Tibial nerve (tissue), 4 donors: ENCODE measurements at places on chromosomes 6 and 20. TPM values are rescaled to one million over a fixed set of nuclear protein-coding genes. Genes with fewer than 3 reads are reported as not detected.

The TNNC2 gene
- total RNA-seq = not detected

The PPIL1 gene
- total RNA-seq = 9.2 TPM

The SLC9A8 gene
- 17.3 TPM for total RNA-seq

The CYP39A1 gene
- 3.3 TPM for total RNA-seq

The MUC21 gene
- not detected for total RNA-seq

DNA sequence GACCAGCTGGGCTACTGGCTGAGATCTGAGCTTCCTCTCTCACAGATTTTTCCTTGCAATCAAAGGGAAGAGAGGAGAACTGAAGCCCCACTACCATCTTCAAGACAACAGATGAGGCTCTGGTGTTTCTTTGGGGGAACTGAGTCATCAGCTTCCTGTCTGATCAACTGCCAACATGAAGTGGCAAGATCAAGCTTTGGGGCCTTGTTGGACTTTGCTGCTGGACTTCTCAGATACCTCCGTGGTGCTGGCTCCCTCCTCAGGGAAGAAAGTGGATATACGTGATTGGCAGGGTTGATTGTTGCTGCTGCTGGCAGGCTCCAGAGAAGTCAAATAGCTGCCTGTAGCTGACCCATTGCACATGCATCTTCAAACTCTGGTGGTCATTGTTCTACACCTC is 3.6 kb upstream of the TOX2 start:
- H3K36me3 ChIP-seq = no peaks in the 10 kb centered on the region
- H3K4me3 ChIP-seq = no peak overlapping the region
- H3K4me1 ChIP-seq = no peaks in the 10 kb centered on the region
- DNase-seq = no peak
- peaks cover 19% of the 10 kb centered on the region for H3K27me3 ChIP-seq
- H3K27ac ChIP-seq = no peak overlapping the region

DNA sequence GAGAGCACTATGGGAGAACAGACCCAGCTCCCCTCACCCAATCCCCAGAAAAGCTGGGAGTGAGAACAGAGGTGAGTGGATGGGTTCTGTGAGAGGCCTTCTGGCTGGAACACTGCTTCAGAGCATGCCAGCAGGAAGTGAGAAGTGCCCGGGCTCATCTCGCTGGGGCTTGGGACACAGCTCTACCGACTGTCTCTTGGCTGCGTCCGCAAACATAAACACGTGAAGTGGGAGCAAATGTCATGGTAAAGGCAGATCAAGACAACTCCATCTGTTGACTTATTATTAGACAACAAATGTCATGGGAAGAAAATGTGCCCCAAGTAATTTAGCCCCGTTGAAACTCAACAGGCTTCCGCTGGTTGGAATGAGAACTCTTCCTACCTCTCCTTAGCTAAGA is 25.9 kb downstream of the GNAS-AS1 start:
- no peak overlapping the region for H3K27ac ChIP-seq
- H3K36me3 ChIP-seq = no peaks in the 10 kb centered on the region
- no peaks in the 10 kb centered on the region for H3K27me3 ChIP-seq
- DNase-seq = no peak

- no peaks in the 10 kb centered on the region for H3K4me1 ChIP-seq
- DNase-seq = no peak
- no peaks in the 10 kb centered on the region for H3K27me3 ChIP-seq
- no peak overlapping the region for H3K27ac ChIP-seq
- H3K36me3 ChIP-seq = no peaks in the 10 kb centered on the region
Measured at GRCh38 chr6:8181951-8182845, 79.8 kb upstream of the EEF1E1 start.

DNA sequence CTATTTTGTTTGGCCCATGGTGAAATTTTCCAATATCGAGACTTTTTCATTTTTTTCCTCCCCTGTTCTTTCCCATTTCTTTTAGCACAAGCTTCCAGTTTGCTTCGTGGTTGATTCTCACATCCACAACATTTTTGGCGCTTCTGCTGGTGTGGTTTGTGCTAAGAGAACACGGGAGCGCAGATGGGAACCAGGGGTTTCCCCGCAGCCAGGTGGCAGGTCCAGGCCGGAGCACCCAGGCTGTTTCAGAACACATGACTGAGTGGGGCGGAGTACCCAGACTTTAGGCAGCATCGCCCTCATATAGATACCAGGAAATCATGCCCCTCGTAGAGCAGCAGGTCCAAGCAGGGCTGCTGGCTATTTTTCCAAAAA is 58.0 kb downstream of the SYTL3 start:
- peak overlapping the region; percentile 85 for H3K27ac ChIP-seq
- H3K4me1 ChIP-seq = peaks cover 41% of the 10 kb centered on the region
- H3K4me3 ChIP-seq = no peak overlapping the region
- no peaks in the 10 kb centered on the region for H3K27me3 ChIP-seq
- H3K36me3 ChIP-seq = no peaks in the 10 kb centered on the region

DNA sequence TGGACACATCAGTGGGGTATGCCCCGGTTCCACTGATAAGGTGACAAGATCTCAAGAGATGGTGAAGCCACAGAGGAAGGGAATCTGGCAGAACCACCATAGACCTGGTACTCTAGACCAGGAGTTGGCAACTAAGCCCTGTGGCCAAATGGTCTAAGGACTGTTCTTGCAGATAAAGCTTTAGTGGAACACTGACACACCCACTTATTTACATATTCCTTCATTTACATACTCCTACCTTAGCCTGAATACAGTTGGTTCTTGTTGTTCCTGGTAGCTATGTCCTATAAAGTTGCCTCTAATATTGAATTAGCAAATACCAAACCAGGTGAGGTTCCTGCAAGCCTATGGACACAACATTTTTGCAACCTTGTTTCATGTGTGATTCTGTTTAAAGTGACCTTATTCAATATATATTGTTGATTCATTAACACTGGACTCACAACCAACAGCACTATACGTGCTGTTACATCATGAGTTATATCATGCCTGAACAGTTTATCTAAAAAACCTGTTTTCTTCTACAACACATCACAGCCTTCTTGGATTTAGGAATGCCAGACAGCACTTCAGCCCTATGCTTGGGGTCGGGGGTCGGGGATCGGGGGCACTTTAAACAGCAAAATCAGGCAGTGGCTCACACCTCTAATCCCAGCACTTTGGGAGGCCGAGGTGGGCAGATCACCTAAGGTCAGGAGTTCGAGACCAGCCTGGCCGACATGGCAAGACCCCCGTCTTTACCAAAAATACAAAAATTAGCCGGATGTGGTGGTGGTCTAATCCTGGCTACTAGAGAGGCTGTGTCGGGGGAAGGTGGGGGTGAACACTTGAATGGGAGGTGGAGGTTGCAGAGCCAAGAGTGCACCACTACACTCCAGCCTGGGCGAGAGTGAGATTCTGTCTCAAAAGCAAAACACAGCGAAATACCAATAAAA is 2.5 kb downstream of the CCDC167 start:
- H3K27ac ChIP-seq = no peak overlapping the region
- no peaks in the 10 kb centered on the region for H3K27me3 ChIP-seq
- H3K4me3 ChIP-seq = no peak overlapping the region
- H3K4me1 ChIP-seq = no peaks in the 10 kb centered on the region
- H3K36me3 ChIP-seq = no peaks in the 10 kb centered on the region

DNA sequence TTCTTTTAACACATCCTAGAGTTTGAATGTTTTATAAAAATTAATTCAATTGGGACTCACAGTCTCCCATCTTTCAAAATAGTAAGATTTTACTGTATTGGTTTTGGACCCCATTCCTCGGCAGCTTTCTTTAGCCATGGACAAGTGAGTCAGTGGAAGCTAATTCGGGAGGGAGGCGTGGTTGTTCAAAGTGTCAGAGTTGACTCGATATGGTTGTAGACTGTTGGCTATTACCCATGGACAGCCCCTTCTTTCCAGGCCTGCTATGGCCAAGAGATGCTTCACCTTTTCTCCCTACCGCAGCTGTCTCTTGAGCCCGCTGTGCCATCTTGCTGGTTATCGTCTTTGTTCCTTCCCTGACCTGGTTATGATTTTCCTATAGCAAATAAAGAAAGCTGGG is 243.0 kb downstream of the CD83 start:
- DNase-seq = no peak
- no peak overlapping the region for H3K4me3 ChIP-seq
- H3K4me1 ChIP-seq = peaks cover 10% of the 10 kb centered on the region
- H3K36me3 ChIP-seq = no peaks in the 10 kb centered on the region

DNA sequence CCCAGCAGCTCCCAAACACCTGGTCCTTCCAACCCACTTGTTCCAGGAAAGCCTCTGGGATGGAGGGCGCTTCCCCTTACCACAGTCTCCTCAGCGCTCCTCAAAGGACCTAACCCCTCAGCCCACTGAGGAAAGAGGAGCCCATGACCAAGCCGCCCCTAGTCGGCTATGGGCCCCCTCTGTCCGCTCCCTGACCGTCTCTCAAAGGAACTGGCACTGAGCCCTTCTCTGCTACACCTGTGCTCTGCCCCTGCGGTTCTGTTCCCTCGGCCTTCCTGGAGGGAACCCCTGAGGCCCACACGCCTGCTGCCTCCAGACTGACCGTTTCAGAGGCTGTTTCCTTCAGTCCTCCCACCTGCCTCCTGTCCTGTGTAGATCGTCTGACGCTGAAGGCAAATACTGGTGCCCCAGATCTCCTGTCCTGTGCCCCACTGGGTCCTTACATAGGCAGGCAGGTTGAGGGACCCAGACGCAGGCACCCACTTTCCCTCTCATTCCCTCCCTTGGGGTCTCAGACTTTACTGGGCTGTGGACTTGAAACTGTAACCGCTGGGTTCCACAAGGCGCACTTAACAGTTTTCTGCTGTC is 1.9 kb upstream of the SLC4A11 start:
- DNase-seq = no peak
- H3K27ac ChIP-seq = no peak overlapping the region
- H3K4me1 ChIP-seq = peaks cover 18% of the 10 kb centered on the region
- H3K36me3 ChIP-seq = no peaks in the 10 kb centered on the region

DNA sequence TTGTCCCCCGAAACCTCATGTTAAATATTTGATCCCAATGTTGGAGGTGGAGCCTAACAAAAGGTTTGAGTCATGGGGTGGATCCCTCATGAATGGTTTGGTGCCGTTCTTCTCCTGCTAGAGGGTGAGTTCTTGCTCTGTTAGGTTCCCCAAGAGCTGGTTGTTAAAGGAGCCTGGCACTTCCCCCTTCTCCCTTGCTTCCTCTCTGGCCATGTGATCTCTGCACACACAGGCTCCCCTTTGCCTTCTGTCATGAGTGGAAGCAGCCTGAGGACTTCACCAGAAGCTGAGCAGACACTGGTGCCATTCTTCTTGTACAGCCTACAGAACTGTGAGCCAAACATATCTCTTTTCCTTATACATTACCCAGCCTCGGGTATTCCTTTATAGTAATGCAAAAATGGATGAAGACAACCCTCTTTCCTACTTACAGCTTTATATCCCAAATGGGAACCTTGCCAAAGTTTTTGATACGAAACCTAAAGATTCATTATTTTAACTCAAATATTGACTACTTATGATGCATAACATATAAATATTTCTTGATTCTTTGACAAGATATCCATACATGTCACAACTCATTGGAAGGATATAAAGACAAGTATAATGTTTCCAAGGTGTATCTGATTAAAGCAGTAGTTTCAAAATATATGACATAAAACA is 61.0 kb downstream of the RNF182 start:
- H3K4me1 ChIP-seq = no peaks in the 10 kb centered on the region
- no peaks in the 10 kb centered on the region for H3K36me3 ChIP-seq
- no peaks in the 10 kb centered on the region for H3K27me3 ChIP-seq
- no peak for DNase-seq
- no peak overlapping the region for H3K4me3 ChIP-seq

DNA sequence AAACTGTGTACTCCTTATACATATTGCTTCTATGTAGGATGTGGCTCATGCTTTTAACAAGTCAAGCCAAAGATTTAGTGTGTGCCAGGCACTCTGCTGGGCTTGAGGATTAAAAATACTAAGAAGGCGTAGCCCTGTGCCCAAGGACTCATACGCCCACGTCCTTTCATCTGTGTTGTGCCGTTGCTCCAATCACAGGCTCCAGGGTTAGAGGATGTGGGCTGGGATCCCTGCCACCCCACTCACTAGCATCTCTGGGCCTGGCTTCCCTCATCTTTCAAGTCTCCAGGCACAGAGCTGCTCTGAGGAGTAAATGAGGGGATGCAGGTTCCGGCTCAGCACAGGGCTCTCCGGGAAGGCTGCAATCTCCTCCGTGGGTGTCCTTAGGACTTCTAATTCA is 214.2 kb downstream of the SYNDIG1 start:
- H3K36me3 ChIP-seq = no peaks in the 10 kb centered on the region
- H3K27ac ChIP-seq = no peak overlapping the region
- H3K4me3 ChIP-seq = no peak overlapping the region

GRCh38 chr6:165848086-165848426 is 185.0 kb upstream of the PDE10A start:
- H3K36me3 ChIP-seq = no peaks in the 10 kb centered on the region
- no peak overlapping the region for H3K27ac ChIP-seq
- peaks cover 10% of the 10 kb centered on the region for H3K27me3 ChIP-seq
- H3K4me1 ChIP-seq = no peaks in the 10 kb centered on the region
- H3K4me3 ChIP-seq = no peak overlapping the region
- no peak for DNase-seq

GRCh38 chr6:711925-712324 is 19.0 kb upstream of the EXOC2 start:
- no peak for DNase-seq
- H3K27me3 ChIP-seq = peaks cover 3% of the 10 kb centered on the region
- peak overlapping the region; percentile 79 for H3K4me3 ChIP-seq
- peak overlapping the region; percentile 91 for H3K27ac ChIP-seq
- no peaks in the 10 kb centered on the region for H3K4me1 ChIP-seq

DNA sequence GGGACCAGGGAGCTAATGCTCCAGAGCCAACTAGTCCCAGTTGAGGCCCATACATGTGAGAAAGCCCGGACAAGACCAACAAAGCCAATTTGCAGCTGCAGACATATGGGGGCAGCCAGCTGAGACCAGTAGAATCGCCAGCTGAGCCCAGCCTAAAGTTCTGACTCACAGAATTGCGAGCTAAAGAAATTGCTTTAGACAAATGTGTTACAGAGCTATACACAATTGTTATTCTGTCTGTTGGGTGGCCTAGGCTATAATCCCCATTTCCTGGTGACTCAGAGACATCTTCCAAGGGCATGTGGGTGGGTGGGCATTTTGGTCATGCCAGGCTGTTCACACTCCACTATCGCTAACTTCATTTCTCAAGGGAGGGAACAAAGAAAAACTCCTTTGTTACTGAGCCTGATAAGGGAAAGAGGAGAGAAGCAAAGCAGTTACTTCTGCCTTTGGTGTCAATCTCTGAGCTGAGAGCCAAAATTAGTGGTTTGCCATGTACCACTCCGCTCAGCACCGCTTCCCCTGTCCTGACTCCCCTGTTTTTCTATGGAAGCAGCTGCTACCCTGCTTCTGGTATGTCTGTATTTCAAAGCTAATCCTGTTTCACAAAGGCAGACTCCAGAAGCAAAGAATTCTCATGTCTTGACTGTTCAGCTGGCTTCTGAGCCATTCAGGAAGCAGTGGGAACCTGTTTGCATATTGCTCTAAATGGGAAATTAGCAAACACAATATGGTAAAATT is 26.1 kb downstream of the SCP2D1 start:
- H3K4me3 ChIP-seq = no peak overlapping the region
- no peaks in the 10 kb centered on the region for H3K4me1 ChIP-seq
- H3K27me3 ChIP-seq = no peaks in the 10 kb centered on the region
- no peak overlapping the region for H3K27ac ChIP-seq
- DNase-seq = no peak
- H3K36me3 ChIP-seq = no peaks in the 10 kb centered on the region

- H3K4me1 ChIP-seq = no peaks in the 10 kb centered on the region
- no peak overlapping the region for H3K27ac ChIP-seq
- no peaks in the 10 kb centered on the region for H3K36me3 ChIP-seq
- H3K27me3 ChIP-seq = no peaks in the 10 kb centered on the region
Measured at GRCh38 chr6:36851149-36851614, 11.9 kb upstream of the CPNE5 start.

GRCh38 chr6:33549196-33549595 is 30.9 kb downstream of the BAK1 start:
- H3K27ac ChIP-seq = no peak overlapping the region
- no peak overlapping the region for H3K4me3 ChIP-seq
- H3K36me3 ChIP-seq = no peaks in the 10 kb centered on the region
